Effector memory CD8-positive, alpha-beta T cell (primary cell): ENCODE measurements at places on chromosomes 16 and 17.

- DNase-seq = no peak
These were observed 1.1 kb downstream of the PRSS33 start for GRCh38 chr16:2786061-2786825.

DNA sequence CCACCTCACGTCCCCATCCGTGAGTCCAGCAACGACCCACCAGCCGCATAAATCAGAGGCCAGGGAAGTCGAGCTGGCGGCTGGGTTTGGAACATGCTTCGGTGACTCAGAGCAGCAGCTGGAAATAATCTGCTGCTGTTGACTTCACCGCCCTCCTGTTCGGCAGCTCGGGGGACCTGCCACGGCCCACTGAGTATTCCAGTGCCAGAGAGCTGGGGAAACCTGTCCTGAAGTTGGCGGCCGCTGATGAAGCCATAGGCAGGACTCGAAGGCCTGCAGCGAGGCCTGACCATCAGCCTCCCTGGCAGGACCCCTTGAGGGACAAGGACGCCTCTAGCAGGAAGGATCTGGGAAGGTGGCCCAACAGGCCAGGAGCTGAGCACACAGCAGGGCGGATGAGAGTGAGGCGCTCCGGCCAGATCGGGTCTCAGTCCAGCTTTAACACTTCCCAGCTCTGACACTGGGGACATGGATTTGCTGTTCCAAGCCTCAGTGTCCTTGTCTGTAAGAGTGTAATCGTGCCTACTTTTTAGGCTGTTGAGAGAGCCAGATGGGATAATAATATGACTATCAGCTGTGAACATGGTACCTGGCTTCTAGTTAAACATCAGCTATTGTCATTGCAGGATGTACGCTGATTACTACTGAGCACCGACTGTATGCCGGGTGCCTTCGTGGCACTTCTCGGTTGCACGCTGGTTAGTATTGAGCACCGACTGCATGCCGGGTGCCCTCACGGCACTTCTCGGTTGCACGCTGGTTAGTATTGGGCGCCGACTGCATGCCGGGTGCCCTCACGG, 50.4 kb upstream of the CIBAR2 start:
- DNase-seq = no peak

- DNase-seq = peak; percentile 35
These were observed 60.3 kb downstream of the RMI2 start for GRCh38 chr16:11405331-11406176.

DNA sequence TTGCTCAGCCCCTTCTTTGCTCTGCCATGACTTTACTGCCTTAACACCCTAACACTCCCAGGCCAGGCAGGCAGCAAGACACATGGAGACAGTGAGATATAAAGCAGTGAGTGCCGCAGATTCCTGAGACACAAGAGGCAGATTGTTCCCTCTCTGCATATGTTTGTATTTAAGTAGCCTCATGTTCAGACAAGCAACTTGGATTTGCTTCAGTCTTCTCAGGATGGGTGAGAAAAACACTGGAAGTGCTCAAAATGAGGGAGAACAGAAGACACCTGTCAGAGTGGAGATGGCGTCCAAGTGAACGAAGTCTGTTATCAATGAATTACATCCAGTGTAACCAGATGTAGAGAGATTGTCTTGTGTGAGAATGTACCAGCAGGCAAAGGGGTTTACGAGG, 86.8 kb downstream of the CES1 start:
- no peak for DNase-seq
